ENCODE measurements at places on chromosomes 4 and X.

GRCh38 chr4:153940916-153941315 is 152.0 kb upstream of the SFRP2 start:
- no peak for DNase-seq

- DNase-seq, result peak; percentile 34
These were observed 22.7 kb downstream of the FABP2 start for GRCh38 chr4:119299260-119299671.

DNA sequence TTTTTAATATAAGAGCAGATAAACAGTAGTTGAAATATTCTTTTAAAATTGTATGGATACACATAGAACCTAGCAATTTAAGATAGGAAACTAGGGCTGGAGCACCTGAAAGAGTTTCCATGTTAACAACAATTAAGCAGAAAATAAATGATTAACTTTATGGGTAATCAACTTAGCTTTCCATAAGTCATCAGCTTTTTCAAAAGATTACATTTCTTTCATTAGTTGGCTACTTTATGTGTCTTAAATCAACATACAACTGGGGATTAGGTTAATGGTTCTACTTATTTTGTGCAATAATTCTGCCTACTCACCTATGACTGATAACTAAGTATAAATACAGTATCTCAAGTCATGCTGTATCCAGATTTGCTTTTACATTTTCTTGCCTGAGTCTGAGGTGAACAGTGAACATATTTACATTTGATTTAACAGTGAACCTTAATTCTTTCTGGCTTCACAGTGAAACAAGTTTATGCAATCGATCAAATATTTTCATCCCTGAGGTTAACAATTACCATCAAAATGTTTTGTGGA is at the start of gene ANXA10:
ANXA10 (plus strand) TSS at position 362 of the 537 bp plus-strand sequence; CDS start at position 526, 164 bp downstream.
- DNase-seq, result no peak

- DNase-seq, result no peak
These were observed 34.7 kb downstream of the VSIG4 start for GRCh38 chrX:66004928-66005829.

- peak; percentile 12 for DNase-seq
These were observed 43.7 kb downstream of the RPS3A start for GRCh38 chr4:151143162-151143561.

DNA sequence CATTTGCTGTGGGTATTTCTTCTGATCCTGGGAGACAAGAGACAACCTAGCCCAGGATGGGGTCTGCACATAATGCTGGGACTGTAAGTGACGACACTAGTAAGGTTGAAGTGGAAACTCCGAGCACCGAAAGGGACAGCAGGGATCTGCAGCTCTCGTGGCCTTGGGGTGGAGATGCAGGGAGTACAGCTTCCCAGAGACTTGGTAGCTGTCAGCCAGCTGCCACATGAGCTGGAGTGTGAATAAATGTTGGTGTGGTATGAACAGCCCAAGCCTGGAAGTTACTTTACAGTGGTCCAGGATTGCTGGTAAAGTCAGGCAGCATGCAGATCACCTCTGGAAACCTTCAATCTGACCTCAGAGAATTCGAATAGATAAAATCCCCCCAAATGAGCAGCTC is 97.6 kb downstream of the FAM193A start:
- DNase-seq, result no peak

DNA sequence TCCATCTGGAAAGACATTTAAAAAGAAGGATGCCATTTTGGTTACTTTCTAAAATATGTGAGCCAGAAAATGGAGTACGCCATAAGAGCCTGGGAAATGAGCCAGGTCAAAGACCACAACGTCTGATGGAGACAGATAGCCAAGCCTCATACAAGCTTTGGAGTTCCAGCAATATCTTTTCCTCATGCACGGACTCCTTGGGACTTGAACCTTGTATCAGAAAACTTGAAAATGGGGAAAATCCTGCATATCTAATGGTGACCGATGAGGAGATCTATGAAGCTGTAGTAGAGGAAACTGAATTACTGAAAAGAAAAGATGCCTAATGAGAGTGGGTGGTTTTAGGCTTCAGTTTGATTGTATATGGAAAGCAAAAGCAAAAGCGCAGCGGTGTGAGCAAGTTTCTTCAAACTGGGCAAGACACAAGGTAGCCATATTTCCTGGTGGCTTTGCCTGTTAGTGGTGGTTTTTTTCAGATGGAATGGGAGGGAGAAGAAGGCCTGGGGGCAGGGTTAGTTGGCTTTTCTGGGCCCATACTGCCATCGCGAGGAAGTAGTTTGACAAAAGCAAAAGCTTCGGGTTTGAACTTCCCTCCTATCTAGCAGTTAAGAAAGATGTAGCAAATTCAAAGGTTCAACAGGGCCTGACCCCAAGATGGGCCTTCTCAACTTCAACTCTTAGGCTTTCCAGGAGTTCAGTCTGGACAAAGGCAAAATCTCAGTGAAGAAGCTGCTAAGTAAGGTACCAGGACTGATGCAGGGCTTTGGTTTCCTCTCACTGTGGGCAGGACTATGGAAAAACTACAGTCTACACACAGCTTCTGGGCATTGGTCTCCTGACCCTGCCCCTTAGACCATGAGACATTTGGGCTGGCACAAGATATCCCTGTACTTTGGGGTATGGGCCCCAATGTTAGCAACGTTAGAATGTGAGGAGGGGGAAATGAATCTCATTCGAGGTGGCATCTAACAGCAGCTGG is 210.0 kb upstream of the STK26 start:
- no peak for DNase-seq

GRCh38 chr4:103046416-103047290 is 27.1 kb upstream of the SLC9B1 start:
- DNase-seq, result peak; percentile 27

GRCh38 chr4:168886351-168886750 is 123.7 kb downstream of the CBR4 start:
- peak; percentile 94 for DNase-seq

GRCh38 chr4:52651996-52652672 is 7.0 kb downstream of the USP46 start:
- DNase-seq, result no peak

GRCh38 chr4:76199664-76200211 is 13.9 kb downstream of the SCARB2 start:
- no peak for DNase-seq

DNA sequence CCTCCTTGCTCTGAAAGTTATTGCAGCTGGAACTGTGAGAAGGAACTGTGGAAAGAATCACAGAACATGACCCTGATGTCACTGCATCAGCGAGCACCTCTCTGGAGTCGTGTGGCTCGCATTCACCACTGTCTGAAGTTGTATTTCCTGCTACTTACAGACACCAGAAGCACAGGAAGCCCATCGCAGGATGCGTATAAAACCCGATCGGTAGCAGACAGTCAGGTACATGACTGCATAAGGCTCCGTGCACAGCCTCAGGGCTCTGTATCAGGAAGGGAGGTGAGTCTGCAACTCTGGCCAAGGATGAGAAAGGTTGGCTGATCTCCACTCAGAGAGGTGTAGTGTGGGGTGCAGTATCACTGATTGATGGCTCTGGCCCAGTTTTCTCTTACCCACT is 134.4 kb downstream of the EVC2 start:
- DNase-seq, result no peak

GRCh38 chr4:166044871-166045270 is 171.8 kb downstream of the TLL1 start:
- no peak for DNase-seq

DNA sequence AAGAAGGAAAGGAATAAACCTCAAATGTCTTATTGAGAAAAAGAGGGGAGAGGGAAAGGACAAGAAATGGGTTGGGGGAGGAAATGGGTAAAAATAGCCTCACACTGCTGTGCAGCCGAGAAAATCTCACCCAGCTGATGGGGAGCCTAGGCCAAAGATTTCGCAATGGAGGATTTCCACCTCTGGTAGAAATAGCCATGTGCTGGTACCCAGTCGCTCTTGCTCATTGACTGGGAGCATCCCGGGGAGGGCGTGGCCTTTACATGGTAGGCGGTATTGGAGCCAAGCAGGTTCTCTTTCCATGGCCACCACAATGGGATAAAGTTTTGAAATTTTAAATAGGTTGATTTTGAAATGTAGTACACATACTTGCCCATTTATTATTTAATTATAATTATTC is 255.1 kb upstream of the LDB2 start:
- DNase-seq, result no peak

GRCh38 chr4:13912966-13913365 is 285.4 kb upstream of the BOD1L1 start:
- DNase-seq, result no peak

DNA sequence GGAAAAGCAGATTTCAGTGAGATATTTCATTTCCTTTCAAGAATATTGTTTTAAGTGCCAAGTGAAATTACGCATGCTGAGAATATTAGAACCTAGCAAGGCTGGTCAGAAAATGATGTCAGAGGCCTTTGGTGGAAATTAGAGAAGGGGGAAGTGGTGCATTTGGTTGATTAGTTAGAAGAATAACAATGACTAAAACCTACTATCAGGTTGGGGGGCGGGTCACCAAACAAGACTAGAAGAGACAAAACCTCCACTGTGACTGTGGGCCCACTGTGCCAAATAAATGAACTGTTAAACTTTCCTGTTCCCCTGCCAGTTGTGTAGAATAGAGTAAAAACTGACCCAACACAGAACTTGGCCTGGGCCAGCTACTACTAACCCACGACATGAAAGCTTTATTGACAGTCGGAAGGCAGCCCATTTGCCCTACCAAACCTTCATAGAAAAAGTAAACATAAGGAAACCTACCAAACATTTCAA is 2.9 kb downstream of the RAPGEF2 start:
- peak; percentile 79 for DNase-seq
